ENCODE measurements at places on chromosomes 1 and 21.

- DNase-seq, result no peak
Observed at GRCh38 chr1:92743221-92743620, 41.7 kb downstream of the EVI5 start.

- no peak for DNase-seq
Observed at GRCh38 chr1:68016381-68016780, 34.0 kb downstream of the DIRAS3 start.

DNA sequence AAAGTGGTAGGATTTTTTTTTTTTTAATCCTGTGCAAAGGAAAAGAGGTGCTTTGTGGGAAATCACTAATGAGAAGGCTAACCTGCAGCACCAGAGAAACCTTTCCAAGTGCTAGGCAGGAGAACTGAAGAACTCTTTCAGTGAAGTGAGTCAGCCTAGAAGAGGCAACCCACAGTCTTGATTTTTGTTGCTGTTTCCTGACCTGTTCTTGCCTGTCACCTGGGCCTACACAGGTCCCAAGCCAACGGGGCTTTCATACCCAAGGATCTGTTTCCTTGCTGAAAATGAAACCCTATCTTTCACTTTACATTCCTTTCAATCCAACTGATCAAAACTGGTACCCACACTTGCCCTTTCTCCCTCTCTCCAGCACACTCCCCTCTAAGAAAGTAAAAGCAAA is 7.1 kb upstream of the IKBKE start:
- peak; percentile 39 for DNase-seq

DNA sequence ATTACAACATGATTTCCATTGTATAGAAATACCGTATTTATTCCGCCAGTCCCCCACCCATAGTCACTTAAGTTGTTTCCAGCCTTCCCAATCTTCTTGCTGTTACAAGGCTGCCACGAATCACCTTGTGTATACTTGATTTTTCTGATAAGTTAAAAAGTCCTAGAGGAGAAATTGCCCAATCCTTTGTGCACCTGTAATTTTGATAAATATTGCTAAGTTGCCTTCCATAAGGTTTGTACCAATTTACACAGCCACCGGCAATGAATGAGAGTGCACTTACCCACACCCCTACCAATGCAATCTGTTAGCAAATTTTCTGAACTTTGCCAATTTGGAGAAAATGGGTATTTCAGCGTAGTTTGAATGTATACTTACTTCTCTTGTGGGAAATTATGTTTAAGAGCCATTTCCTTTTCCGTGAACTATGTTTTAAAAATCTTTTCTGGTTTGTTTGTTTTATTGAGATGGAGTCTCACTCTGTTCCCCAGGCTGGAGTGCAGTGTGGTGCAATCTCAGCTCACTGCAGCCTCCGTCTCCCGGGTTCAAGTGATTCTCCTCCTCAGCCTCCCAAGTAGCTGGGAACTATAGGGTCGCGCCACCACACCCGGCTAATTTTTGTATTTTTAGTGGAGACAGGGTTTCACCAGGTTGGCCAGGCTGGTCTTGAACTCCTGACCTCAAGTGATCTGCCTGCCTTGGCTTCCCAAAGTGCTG is 87.4 kb downstream of the DHRS3 start:
- DNase-seq, result no peak

DNA sequence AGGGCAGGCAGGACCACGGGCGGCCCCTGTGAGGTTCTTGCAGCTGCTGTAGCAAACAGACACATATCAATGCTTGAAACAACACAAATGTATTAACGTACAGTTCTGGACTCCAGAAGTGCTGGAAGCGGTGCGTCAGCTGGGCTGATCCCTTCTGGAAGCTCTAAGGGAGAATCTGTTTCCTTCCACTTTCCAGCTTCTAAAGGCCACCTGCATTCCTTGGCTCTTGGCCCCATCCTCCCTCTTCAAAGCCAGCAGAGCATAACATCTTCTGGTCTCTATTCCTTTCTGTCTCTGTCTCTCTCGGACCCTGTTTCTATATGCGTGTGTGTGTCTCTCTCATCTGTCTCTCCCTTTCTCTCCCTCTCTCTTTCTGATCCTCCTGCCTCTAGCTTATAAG is 102.3 kb downstream of the SPSB1 start:
- no peak for DNase-seq

GRCh38 chr1:239823852-239824251 is 267.8 kb upstream of the FMN2 start:
- no peak for DNase-seq

GRCh38 chr1:71586030-71586429 is 505.2 kb upstream of the ZRANB2 start:
- DNase-seq, result no peak

DNA sequence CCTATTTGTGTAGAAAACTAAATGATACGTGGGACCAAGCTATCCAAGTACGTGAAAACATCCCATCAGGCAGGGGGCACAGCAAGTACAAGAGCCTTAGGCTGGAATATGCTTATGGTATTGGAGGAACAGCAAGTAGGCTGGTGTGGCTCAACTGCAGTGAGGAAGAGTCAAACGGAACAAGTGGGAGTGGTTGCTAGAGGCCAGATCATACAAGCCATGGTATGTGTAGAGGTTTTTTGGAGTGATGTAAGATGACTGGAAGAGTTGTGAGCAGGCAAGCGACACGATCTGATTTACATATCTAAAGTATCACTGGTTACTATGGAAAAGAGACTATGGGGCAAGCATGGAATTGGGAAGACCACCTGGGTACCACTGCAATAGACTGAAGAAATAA is 27.8 kb downstream of the ELK4 start:
- no peak for DNase-seq

DNA sequence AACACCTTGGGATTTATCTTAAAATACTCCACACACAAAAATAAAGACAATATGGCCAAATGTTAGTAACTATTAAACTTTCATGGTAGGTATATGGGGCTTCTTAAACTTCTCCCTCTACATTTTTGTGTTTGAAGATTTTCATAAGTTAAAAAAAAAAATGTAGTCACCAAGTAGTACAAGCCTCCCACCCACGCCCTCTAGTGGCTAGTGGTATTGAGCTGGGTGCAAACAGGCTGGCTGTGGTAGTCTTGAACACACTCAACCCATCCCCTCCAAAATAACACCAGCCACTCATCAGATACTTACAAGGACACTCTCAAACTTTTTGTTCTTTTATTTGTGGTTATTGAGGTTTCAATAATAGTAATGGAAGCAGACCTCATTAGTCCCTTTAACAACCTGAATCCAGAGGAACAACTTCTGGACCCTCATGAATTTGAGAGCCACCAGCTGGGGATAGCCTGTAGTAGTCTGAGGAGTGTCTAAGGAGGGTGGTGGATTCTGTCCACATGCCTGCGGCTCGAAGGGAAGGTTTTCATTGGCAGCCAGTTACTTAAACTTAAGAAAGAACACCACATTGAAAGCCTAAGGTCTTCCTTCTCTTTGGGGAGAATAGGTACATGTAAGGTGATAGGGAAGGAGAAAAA is 15.6 kb downstream of the RD3 start:
- peak; percentile 86 for DNase-seq

GRCh38 chr21:42473498-42474042 is 22.5 kb downstream of the RSPH1 start:
- DNase-seq, result no peak

- DNase-seq, result no peak
Observed at GRCh38 chr1:213425376-213426030, 374.5 kb downstream of the RPS6KC1 start.

DNA sequence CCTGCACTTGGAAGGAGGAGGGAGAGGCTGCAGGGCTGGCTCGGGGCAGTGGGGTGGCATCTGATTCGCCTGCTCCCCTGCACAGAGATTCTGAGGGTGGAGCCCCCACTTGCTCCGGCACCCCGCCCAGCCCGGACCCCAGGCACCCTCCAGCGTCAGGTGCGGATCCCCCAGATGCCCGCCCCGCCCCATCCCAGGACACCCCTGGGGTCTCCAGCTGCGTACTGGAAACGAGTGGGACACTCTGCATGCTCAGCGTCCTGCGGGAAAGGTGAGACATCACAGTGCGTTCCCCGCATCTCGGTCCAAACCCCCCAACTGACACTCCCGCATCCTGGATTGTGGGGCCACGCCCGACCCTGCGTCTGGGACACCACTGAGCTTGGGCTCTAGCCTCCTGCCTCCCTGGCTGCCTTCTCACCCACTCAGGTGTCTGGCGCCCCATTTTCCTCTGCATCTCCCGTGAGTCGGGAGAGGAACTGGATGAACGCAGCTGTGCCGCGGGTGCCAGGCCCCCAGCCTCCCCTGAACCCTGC is 7.9 kb downstream of the ADAMTSL4 start:
- no peak for DNase-seq

GRCh38 chr1:156839426-156840109 is 19.3 kb downstream of the INSRR start:
- no peak for DNase-seq

DNA sequence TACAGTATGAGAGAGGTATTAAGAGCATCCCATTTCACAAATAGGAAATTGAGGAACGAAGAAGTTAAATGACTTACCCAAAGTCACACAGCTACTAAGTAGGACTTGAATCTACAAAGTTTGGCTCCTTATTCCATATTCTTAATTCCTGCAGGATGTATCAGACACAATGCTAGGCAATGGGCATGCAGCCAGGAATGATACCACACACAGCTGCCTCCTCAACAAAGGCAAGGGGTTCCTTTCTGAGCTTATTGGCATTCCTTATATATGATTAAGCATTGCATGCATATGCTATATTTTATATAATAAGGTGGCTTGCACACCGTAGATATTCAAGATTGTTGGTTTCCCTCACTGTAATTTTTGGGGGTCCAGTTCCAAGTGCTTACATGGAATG is 34.2 kb upstream of the JUN start:
- DNase-seq, result no peak

DNA sequence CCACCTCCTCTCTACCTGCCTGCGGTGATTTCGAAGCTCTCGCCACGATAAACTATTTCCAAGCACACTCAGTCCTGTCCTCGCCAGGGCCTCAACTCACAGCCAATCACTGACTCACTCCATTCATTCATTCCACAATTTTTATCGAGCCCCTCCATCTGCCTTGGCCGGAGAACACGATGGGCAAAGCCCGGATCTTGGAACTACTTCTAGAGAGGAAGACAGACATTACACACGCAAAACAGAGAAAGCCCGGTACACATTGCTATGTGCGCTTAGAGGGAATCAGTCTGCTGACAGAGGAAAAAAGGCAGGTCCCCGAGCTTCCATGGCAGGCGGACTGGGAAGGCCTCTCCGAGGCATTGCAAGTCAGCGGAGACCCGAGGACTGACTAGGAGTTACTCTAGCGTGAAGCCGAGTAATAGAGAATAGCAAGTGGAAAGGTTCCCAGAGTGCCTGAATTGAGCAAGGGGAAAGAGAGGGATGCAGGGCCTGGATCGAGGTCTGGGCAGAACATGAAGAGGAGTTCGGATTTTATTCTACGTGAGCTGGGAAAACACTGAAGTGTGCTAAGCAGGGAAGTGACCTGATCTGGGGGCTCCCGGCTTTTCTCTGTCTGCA is 54.2 kb upstream of the DNAJC6 start:
- DNase-seq, result no peak

Measured in stimulated activated CD4-positive, alpha-beta T cell treated with anti-CD3 and anti-CD28 coated beads, Interleukin-15, amount 100 ng/mL, for 24 hours (primary cell).